ENCODE measurements at places on chromosomes 6 and 20.

DNA sequence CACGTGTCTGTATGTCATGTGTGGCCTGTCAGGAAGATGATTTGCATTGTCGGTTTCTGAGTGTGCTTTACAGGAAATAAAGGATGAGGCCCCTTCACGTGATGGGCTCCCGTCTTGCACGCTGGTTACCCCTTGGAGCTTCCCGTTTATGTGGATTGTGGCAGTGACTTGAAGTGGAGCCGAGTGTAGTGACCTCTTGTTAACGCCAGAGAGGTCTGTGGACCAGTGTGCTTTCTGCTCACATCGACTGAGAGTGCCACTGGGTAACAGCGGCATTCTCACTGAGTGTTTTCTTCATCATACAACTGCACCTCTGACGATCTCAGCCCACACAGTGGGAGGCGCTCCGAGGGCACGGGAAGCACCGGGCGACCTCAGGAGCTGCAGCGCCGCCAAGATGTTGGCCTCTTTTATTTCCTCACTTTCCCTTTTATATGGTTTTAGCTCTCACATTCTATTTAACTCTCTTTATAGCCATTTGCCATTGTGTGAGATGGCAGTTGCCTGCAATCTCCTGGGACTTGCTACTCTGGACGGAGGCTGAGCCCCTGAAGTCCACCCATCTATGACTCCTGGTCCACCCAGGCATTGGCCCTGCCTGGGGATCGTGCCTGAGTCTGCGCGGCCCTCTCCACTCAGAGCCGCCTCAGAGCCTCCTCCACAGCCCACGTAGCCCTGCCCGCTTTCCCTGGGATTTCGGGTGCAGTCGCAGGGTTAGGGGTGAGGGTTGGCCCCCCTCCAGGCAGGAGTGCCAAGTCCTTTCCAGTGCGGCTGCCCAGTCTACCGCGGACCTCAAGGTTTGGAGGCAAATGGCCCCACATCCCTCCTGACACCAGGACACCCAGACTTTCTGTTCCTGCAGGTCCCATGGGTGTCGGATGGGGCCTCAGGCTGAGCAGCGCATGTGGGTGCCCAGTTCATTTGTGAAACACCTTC lies 238.9 kb downstream of the ERMARD start:
- no peaks in the 10 kb centered on the region for H3K36me3 ChIP-seq
- H3K27me3 ChIP-seq: no peaks in the 10 kb centered on the region
- no peaks in the 10 kb centered on the region for H3K4me1 ChIP-seq
- H3K27ac ChIP-seq: no peak overlapping the region
- no peak overlapping the region for H3K4me3 ChIP-seq
- no peak for DNase-seq

- peaks cover 93% of the 10 kb centered on the region for H3K4me1 ChIP-seq
- no peaks in the 10 kb centered on the region for H3K36me3 ChIP-seq
- no peak for DNase-seq
- H3K4me3 ChIP-seq: no peak overlapping the region
- H3K27ac ChIP-seq: peak overlapping the region; percentile 92
These were observed 179.2 kb upstream of the MCHR2 start for GRCh38 chr6:100173211-100173610.

DNA sequence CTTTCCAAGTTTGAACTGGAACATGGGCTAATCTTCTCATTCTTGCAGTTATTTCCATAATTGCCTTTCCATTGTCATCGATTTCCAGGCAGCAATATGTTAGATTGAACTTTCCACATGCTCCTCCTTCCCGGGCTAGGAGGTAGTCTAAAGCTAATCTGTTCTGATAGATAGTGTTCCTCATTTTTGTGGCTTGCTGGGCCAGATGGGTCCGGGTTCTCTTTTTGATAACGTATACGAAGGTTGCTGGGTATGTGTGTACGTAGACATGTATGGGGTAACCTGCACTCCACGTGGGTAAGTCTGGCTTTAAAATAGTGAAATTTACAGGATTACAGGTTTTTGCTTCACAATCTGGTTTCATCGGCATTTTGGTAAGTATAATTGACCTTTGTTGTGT lies 14.0 kb upstream of the GMPR start:
- DNase-seq: no peak
- H3K27me3 ChIP-seq: no peaks in the 10 kb centered on the region
- no peaks in the 10 kb centered on the region for H3K36me3 ChIP-seq

GRCh38 chr6:116633685-116634084 lies 17.4 kb downstream of the RSPH4A start:
- DNase-seq: no peak
- no peak overlapping the region for H3K27ac ChIP-seq
- H3K4me3 ChIP-seq: no peak overlapping the region
- peaks cover 37% of the 10 kb centered on the region for H3K36me3 ChIP-seq
- no peaks in the 10 kb centered on the region for H3K4me1 ChIP-seq

GRCh38 chr20:16777126-16777525 lies 29.0 kb downstream of the OTOR start:
- no peak overlapping the region for H3K27ac ChIP-seq
- no peaks in the 10 kb centered on the region for H3K36me3 ChIP-seq
- no peak for DNase-seq
- no peak overlapping the region for H3K4me3 ChIP-seq
- H3K4me1 ChIP-seq: no peaks in the 10 kb centered on the region

DNA sequence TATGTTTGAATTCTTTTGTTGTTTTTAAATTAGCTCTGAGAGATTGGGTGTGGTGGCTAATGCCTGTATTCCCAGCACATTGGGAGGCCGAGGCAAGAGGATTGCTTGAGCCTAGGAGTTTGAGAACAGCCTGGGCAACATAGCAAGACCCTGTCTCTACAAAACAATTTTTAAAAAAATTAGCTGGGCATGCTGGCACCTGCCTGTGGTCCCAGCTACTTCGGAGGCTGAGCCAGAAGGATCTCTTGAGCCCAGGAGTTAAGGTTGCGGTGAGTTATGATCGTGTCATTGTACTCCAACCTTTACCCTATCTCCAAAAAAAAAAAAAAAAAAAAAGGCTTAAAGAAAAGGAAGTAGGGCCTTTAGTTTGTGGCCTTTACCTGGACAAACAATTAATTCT lies 22.9 kb downstream of the DHX35 start:
- H3K27ac ChIP-seq: no peak overlapping the region
- no peaks in the 10 kb centered on the region for H3K27me3 ChIP-seq
- H3K4me1 ChIP-seq: no peaks in the 10 kb centered on the region
- peaks cover 55% of the 10 kb centered on the region for H3K36me3 ChIP-seq

DNA sequence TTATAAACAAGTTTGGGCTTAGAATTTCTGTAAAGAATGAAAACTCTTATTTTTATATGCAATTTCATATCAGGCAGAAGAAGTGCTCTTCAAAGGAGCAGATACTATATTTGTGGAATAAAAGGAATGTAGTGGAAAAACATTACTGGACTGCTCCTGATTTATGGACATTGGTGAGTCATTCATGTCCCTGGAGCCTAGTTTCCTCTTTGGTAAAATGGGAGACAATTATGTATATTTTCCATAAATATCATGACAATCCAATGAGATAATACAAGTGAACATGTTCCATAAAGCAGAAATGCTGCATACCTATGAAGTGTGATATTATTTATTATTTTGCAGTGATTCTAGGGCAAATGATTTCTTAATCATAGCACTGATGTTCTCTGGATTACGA lies 445.8 kb upstream of the CITED2 start:
- H3K27me3 ChIP-seq: no peaks in the 10 kb centered on the region
- no peak for DNase-seq
- H3K4me1 ChIP-seq: no peaks in the 10 kb centered on the region
- no peaks in the 10 kb centered on the region for H3K36me3 ChIP-seq
- no peak overlapping the region for H3K4me3 ChIP-seq

DNA sequence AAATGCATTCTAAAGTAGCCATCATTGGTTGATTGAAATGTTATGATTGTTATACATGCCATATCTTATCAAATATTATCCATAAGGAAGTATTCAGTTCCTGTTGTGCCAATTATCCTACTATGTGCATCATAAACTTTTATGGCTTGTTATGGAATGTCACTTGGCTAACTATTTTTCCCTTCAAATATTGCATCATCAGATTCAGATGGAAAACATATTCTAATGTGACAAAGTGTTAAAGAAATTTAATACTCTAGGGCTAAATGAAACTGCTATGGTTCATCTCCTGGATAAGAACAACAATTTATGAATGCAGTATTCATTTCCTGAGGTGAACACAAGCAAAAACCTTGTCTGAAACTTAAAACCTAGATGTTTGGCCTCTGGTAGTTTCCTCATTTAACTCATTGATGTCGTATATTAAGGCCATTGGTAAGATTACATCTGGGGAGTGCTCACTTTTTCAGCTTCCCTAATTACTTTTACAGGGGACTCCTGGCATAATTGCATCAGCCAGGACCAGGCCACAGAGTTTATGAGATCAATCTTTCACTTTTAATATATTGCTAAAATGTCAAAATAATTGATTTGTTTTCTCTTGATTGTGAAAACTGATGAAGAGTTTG lies 134.9 kb upstream of the CEP162 start:
- DNase-seq: no peak
- no peaks in the 10 kb centered on the region for H3K4me1 ChIP-seq
- no peak overlapping the region for H3K4me3 ChIP-seq
- no peaks in the 10 kb centered on the region for H3K36me3 ChIP-seq

DNA sequence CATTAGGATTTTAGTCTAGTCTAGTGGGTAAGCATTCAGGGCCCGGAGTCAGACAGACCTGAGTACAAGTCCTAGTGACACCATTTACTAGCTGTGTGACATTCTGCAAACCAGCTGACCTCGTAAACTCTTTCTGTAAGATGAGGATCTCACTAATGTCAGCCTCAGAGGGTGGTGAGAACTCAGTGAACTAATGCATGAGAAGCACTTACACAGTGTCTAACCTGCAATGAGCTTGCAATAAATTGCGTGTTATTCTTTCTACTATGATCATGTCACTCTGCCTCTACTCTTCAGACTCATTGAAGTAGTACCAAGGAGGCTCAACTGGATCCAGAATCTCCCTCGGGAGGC lies 41.1 kb upstream of the ZNF831 start:
- no peak for DNase-seq
- H3K27me3 ChIP-seq: peaks cover 39% of the 10 kb centered on the region
- no peak overlapping the region for H3K4me3 ChIP-seq
- no peaks in the 10 kb centered on the region for H3K4me1 ChIP-seq
- no peak overlapping the region for H3K27ac ChIP-seq

- H3K36me3 ChIP-seq: no peaks in the 10 kb centered on the region
- H3K4me1 ChIP-seq: no peaks in the 10 kb centered on the region
- DNase-seq: peak; percentile 23
- no peak overlapping the region for H3K4me3 ChIP-seq
- H3K27me3 ChIP-seq: peaks cover 13% of the 10 kb centered on the region
These were observed 32.9 kb upstream of the GATA5 start for GRCh38 chr20:62508641-62509051.

DNA sequence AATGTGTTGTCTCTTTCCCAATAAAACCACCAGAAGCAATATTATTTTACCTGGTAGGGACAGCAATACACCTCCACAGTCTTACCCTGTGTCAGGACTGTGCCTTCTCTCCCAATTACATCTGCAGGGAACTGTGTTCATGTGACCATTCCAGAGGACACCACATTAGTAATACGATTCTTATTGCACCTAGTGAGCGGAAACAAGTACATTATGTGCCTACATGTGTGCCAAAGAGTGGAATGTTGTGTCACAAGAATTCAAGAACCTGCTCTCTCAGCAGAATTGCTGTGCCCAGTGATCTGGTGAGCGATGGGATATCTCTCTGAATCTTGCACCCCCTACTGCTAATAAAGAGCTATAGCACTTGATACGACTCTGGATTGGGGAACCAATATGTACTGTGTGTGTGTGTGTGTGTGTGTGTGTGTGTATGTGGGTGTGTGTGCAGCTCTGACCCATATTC lies 57.4 kb upstream of the FOXC1 start:
- no peaks in the 10 kb centered on the region for H3K36me3 ChIP-seq
- H3K27ac ChIP-seq: no peak overlapping the region
- H3K4me1 ChIP-seq: no peaks in the 10 kb centered on the region
- no peak for DNase-seq
- H3K27me3 ChIP-seq: no peaks in the 10 kb centered on the region
- no peak overlapping the region for H3K4me3 ChIP-seq

- peaks cover 23% of the 10 kb centered on the region for H3K27me3 ChIP-seq
- no peak overlapping the region for H3K4me3 ChIP-seq
- H3K27ac ChIP-seq: no peak overlapping the region
- no peaks in the 10 kb centered on the region for H3K4me1 ChIP-seq
- H3K36me3 ChIP-seq: no peaks in the 10 kb centered on the region
These were observed 68.7 kb upstream of the CD83 start for GRCh38 chr6:14048837-14049236.

GRCh38 chr6:153003366-153003690 lies 819 bp upstream of the MTRF1L start:
- H3K27me3 ChIP-seq: no peaks in the 10 kb centered on the region
- peaks cover 11% of the 10 kb centered on the region for H3K36me3 ChIP-seq
- peaks cover 47% of the 10 kb centered on the region for H3K4me1 ChIP-seq
- DNase-seq: no peak
- peak overlapping the region; percentile 78 for H3K4me3 ChIP-seq
- H3K27ac ChIP-seq: peak overlapping the region; percentile 86

DNA sequence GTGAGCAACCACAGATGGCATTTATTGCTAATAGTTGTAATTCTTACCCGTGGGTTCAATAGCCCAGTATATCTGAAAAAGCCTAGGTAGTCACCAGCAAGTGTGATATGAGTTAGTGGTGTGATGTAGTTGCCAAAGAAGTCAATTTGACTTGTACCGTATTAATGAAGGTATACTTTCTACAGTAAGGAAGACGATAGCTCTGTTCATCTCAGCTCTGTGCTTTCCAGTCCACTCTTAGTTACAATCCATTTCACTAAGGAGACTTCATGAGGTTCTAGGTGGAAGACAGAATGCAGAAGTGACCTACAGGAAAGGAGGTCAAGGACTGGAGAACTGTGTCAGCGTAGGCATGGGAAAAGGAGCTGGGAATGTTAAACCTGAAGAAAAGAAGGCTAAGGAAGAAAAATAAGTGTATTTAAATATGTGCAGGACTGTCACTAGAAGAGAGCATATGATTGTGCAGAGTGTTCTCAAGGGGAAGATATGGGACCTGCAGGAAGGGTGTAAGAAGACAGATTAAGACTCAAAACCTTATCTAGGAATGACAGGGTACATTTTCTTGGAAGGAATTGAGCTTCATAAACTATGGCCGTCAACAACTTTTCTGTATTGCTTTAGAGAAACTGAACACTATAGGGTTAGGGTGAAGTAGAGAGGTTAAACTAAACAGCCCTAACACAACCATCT lies 116.9 kb upstream of the SCGN start:
- no peak overlapping the region for H3K4me3 ChIP-seq
- peaks cover 18% of the 10 kb centered on the region for H3K27me3 ChIP-seq
- no peak overlapping the region for H3K27ac ChIP-seq
- DNase-seq: no peak
- no peaks in the 10 kb centered on the region for H3K4me1 ChIP-seq
